ENCODE measurements at places on chromosomes 1 and 21.

- no peak for DNase-seq
Observed at GRCh38 chr1:202343652-202344349, 2.1 kb upstream of the UBE2T start.

DNA sequence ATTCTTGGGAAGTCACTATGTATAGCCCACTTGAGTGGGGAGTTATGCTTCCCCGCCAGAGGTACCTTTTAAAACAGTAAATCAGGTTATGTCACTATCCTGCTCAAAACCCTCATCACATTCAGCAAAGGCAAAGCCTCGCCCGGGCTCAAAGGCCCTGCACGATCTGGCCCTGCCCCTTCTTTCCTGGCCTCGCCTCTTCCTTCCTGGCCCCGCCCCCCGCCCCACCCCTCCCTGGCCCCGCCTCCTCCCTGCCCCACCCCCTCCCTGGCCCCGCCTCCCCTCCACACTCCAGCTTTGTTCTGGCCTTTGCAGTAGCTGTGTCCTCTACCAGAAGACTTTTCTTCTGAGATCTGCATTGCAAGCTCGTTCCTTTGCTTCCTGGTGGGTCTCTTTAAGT, 6.6 kb downstream of the LDLRAD2 start:
- DNase-seq, result no peak

GRCh38 chr1:48035371-48036141, 38.4 kb upstream of the TRABD2B start:
- no peak for DNase-seq

- DNase-seq, result peak; percentile 26
Observed at GRCh38 chr1:54052431-54052933, 522 bp downstream of the TMEM59 start.

GRCh38 chr1:73772941-73773340, 425.0 kb downstream of the LRRIQ3 start:
- no peak for DNase-seq

DNA sequence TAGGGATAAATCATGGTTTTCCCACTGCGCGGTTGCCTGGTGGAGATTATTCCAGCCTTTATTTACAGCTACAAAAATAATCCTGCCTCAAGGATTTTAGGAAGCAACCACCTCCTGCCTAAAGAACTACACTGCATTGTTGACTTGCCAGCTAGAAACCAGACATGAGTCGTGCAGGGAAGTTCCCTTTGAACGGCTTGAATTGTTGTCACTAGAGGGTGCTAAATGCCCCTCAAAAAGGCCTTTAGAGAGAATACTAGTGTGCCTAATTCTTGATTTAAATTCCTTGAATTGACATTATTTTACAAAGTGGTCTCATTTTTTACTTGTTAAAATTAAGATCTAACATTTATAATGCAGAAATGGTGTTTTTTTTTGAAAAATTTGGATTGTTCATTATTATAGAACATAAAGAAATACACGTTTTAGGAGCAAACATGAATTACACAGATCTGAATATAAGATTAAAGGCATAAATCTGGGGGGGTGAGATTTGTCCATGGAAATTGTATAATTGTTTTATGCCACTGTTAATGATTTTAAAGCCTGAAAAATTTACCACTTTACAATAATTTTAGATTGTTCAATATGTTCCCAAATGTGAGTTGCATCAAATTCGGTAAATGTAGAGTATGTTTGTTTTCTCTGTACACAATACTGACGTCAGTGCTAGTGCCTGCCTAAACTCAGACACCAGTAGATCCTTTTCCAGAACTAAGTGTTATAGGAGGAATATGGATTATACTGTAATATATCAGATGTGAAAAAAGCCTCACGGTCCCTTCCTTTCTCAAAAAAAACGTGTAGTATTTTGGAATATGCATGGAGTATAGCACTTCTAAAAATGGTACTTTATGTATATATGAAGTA, 7.6 kb upstream of the ERG start:
- DNase-seq, result peak; percentile 38

- no peak for DNase-seq
Observed at GRCh38 chr1:189673217-189673616, 804.4 kb downstream of the BRINP3 start.

- DNase-seq, result no peak
Observed at GRCh38 chr1:156063997-156064285, 3.0 kb downstream of the RAB25 start.

DNA sequence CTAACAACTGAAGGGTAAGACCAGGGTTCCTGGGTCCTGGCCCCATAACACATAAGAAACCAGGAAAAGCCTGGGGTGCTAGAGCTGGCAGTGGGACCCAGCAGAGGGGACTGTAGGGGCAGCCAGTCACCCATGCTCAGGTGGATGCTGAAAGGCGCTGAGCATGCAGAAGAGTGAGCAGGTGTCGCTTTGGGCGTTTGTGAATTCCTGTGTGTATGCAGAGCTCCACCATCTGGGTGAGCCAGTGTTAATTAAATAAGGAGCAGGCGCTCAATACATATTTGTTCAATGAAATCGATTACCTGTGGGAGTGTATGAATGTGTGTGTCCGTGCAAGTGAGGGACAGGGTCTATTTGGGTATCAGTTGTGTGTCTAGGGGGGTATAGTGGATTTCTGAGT, 499 bp downstream of the C1QA start:
- no peak for DNase-seq

GRCh38 chr1:200006711-200007110, 20.8 kb upstream of the NR5A2 start:
- DNase-seq, result no peak

DNA sequence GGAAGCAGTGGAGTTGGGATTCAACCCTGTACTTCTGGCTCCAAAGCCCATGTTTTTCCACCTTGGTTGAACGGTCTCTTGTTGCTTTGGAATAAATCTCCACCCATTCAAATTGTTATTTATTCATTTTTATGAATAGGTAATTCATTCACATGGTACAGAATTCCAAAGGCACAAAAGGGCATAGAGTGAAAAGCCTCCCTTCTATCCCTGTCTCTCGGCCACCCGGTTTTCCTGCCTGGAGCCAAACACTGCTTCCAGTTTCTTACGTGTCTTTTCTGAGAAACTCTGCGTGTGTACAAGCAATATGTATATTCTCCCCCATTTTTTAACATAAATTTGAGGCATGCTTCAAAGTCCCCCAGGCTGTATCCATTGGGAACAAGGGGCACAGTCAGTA, 3.9 kb downstream of the EXTL1 start:
- no peak for DNase-seq

GRCh38 chr1:238558156-238558555, 667.4 kb upstream of the ZP4 start:
- DNase-seq, result peak; percentile 38

DNA sequence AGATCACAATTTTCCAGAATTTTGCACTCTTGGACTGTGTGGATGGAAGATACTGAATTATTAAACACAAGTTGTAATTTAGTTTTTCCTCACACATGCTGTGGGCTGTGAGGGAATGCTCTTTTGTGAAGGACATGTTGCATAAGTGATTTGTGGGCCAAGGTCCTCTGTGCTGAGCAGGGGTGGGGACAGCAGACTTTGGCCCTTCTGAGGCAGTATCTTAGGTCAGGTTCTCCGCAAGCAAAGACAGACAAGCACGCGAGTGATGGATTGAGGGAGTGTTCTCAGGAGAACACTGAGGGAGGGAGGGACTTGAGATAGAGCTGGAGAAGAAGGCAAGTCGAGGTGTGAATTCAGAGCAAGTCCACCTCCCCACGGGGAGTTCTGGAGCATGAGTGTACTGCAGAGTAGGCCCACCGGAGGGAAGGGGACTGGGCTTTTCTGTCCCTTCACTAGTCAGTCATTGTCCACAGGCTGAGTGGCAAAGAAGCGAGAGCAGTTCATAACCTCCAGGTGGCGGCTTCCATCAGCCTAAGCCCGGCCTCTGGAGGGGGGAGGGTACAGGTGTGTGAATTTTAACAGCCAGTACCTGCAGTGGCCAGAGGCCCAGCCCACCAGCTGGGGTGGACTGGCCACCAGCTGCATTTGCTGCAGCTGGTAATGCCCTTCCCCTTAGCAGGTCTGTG, 19.1 kb upstream of the CD101 start:
- no peak for DNase-seq

- no peak for DNase-seq
Observed at GRCh38 chr1:61341426-61341825, 259.1 kb downstream of the NFIA start.

- no peak for DNase-seq
Observed at GRCh38 chr1:66261364-66261763, 272.6 kb upstream of the SGIP1 start.

GRCh38 chr1:109947582-109948284, 36.8 kb upstream of the AHCYL1 start:
- no peak for DNase-seq

- DNase-seq, result no peak
Observed at GRCh38 chr1:5947978-5948680, 44.1 kb downstream of the NPHP4 start.

- peak; percentile 73 for DNase-seq
Observed at GRCh38 chr1:197776351-197777105, 1.2 kb upstream of the DENND1B start.

DNA sequence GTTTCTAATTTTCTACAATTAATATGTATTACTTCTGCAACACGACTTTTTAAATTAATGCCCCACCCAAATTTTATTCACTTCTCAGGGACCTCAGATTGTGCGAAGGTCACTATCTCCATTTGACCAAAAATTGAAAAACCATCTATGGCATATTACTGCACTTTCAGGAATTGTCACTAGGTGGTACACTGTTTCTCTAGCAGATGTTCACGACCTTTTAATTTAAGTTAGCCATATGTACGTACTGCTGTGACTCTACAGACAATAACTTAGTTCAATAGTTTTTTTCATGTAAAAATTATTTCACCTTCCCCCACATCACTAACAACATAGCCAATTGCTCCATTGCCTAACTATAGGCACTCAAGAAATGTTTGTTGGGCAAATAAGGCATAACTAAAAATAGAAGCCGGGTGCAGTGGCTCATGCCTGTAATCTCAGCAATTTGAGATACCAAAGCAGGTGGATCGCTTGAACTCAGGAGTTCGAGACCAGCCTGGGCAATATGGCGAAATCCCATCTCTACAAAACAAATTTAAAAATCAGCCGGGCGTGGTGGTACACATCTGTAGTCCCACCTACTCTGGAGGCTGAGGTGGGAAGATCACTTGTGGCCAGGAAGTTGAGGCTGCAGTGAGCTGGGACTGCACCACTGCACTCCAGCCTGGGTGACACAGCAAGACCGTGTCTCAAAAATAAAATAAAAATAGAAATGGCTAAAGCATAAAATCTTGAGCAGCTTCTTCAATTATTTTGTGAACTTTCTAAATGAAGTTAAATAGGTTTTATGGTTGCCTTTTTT, 75.7 kb upstream of the PKN2 start:
- no peak for DNase-seq

- DNase-seq, result no peak
Observed at GRCh38 chr1:217164403-217164802, 441.2 kb upstream of the ESRRG start.

- no peak for DNase-seq
Observed at GRCh38 chr1:58874757-58875755, 91.2 kb upstream of the JUN start.

- DNase-seq, result peak; percentile 100
Observed at GRCh38 chr21:46048926-46049889, 48.7 kb upstream of the COL6A2 start.

DNA sequence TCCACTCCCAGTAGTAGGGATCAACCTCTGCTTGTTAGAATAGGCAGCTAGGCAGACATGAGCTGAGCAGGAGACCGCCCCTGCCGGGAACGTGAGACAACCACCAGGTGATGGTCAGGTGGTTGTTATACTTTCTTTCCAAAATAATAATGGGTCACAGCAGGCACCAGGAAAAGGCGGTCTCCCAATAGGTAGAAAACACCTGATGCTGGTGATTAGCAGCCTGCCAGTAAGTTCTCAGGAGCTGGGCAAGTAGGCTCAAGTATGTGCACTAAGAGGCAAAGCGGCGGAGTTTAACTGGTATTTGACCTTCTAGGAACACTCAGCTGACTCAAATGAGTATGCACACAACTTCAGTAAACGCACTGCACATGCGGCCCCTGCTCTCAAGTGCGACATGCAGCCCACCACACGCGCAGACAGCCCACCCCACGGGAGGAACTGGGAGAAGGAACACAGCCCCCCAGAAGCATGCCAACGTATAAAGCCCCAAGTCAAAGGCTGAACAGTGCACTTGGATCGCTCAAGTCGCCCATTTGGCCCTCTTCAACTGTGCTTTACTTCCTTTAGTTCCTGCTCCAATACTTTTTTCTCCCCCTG, 80.0 kb downstream of the DESI2 start:
- DNase-seq, result no peak

DNA sequence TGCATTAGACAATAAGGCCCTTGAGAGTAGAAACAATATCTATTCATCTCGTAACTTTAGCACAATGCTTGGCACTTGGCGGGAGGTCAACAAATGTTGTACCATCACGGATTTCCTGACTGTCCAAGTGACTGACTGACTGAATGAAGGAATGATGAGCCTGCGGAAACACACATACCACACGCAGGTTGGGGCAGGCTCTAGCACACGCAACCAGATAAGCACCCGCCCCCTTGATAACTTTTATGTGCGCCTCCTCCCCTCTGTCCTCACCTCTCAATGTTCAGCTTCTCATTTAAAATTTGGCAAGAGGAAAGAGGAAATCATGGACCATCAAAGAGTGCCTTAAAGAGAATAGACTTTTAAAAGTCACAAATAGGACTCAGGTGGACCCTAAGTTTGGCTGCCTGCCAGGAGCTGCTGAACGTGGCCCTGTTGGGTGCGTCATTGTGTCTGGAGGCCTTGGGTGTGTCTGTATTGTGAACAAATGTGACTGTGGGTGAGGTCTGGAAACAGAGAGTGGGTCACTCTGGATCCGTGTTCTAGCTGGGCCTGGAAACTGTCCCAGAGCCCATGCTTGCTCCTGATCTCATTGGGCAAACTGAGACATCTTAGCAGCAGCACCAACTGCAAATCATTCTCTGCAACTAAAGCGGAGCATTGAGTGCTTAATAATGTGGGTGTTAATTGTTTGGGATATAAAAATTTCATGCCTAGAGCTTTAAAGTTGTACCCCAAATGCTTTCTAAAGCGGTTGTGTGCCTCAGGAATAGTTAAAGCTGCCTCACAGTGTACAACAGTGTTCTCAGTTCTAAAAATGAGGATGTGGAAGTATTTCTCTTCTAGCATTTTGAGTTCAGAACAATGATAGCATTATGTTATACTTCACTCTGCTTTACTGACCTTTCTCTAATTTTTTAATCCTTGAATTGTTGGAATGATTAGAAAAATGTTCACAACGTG, 47.6 kb upstream of the ABCG1 start:
- DNase-seq, result no peak

DNA sequence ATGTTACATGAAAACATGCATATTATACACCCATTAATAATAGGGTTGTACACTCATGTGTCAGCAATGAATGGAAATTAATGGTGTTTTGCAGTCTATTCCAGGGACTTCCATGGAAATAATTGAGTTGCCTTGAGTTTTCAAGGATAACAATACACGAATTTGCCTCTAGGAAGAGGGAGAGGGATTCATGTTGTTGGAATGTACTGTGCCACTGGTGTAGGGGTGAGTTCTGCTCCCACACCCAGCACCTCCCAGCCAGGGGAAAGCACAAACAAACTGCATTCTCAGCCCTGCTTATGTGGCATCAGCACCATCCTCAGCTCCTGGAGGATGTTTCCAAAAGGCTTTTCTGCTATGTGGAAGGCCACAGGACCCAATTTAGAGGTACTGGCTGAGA, 57.8 kb downstream of the BCAR3 start:
- no peak for DNase-seq

- no peak for DNase-seq
Observed at GRCh38 chr21:44992608-44993031, 52.8 kb downstream of the SLX9 start.
